ENCODE measurements at places on chromosomes 3 and 15.

DNA sequence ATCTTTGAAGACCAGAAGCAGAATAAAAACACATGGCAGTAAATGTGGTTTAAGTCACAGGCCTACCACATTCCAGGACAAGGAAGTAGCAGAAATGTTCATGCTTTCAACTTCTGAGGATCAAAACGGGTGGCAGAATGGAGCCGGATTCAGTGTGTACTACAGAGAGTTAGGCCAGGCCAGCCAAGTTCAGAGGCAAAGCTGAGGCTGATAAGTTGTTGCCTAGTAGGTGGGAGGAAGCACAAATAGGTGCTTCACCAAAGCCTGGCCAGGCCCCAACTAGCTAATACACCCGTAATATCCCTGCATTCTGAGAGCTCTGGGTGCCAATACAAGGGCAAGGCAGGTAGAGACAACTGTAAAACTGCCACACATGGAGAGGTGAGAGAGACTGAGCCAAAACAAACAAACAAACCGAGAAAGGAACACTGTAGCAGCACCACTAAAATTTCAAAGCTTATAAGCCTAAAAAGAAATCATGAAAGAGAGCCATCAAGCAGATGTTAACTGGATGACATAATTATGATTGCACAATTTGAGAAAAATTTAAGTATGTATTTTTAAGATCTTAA lies 156.4 kb upstream of the CBLB start:
- no peak for ATAC-seq
- no peak overlapping the region for H3K27ac ChIP-seq
- H3K4me3 ChIP-seq = no peak overlapping the region
- H3K36me3 ChIP-seq = no peaks in the 10 kb centered on the region

DNA sequence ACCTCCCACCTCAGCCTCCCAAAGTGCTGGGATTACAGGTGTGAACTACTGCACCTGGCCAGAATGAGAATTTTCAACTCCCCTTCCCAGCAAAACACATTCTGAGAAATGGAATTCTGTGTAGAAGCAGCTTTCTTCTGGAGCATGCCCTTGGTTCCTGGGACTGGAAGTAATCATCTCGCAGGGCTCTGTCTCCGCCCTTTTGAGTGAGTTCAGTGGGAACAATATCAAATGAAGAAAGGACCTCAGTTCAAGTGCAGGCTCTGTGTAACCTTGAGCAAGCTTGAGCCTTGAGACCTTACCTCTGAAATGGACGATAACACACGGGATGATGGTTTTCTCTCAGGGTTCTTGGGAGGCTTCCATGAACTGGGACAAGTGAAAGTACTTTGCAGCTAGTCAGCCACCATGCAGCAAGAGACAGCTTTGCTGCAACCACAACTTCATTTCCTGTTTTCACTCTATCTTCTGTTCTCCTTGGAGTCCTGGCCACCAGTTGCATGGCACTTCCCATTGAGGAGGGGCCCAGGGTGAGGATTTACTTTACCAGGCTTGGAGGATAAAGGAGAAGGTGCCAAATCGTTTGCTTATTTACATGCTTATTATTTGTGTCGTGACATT lies 35.7 kb upstream of the IGF1R start:
- H3K4me3 ChIP-seq = no peak overlapping the region
- H3K36me3 ChIP-seq = no peaks in the 10 kb centered on the region
- H3K4me1 ChIP-seq = no peaks in the 10 kb centered on the region
- peaks cover 20% of the 10 kb centered on the region for H3K27me3 ChIP-seq

GRCh38 chr3:102661707-102662497 lies 227.1 kb downstream of the ZPLD1 start:
- H3K27me3 ChIP-seq = peaks cover 26% of the 10 kb centered on the region
- H3K27ac ChIP-seq = no peak overlapping the region
- no peak for ATAC-seq

DNA sequence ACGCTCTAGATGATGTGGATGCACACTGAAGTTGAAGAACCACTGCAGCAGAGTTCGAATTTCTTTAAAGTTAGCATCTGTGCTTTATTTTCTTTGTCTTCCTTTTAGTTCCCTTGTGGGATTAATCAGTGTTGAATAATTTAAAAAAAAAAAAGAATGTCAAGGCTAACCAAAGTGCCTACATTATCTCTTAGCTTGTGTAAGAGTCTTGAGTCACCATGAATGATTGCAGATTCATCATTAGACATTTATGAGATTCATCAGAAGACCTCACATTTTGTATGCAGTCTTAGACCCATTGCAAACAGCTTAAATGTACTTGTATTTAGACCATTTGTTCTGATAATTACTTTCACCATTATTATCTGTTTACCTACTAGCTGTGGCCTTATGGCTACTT lies 182.2 kb downstream of the FNDC3B start:
- H3K4me3 ChIP-seq = no peak overlapping the region
- H3K27ac ChIP-seq = no peak overlapping the region
- no peaks in the 10 kb centered on the region for H3K4me1 ChIP-seq
- H3K27me3 ChIP-seq = no peaks in the 10 kb centered on the region
- no peaks in the 10 kb centered on the region for H3K36me3 ChIP-seq

DNA sequence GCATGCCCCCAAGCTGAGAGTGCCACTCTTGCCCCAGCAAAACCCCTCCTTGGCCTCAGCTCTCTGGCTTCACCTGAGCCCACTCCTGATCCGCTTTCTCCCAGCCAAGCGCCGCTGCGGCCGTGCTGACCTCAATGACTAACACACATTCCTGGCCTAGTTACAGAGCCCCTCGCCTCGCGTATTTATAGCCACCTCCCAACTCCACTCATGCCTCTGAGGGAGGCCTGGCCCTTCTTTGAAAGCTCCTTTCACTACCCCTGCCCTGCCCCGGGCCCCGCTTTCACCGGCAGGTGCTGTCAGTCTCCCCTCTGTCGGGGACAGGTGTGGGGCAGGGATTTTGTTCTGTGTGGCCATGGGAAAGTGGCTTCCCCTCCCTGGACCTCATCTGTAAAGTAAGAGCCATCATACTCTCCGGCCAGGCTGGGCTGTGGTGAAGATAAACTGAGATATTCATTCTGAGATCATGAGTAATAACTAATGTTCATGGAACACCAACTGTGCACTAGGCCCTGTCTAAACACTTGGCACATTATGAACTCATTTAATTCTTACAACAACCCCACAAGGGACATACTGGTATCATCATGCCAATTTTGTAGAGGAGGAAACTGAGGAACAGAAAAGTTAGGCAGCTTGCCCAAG lies 13.2 kb upstream of the ATP2B2 start:
- peak overlapping the region; percentile 25 for H3K27ac ChIP-seq
- no peaks in the 10 kb centered on the region for H3K36me3 ChIP-seq
- H3K27me3 ChIP-seq = peaks cover 23% of the 10 kb centered on the region
- no peak for ATAC-seq
